NCI-H2029 (cell line): ENCODE measurements at places on chromosomes 3 and 15.

GRCh38 chr3:127288921-127289705, 1.3 kb upstream of the PRR20G start:
- DNase-seq, result no peak

DNA sequence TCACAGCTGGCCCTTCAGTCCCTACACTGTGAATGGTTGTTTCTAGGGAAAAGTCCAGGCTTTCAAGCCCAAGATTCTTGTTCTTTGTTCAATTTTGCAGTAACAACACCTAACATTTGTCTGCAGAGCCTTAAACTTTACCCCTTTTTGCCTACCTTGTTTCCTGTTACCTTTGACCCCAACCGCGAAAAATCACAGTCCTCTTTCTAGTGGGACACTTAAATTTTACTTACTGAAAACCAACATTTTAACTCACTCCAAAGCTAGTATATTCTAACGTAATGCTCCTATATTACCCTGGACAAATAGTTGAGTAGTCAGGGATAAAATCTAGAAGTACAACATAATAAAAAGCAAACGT, 649 bp upstream of the PIK3CB start:
- DNase-seq, result no peak

DNA sequence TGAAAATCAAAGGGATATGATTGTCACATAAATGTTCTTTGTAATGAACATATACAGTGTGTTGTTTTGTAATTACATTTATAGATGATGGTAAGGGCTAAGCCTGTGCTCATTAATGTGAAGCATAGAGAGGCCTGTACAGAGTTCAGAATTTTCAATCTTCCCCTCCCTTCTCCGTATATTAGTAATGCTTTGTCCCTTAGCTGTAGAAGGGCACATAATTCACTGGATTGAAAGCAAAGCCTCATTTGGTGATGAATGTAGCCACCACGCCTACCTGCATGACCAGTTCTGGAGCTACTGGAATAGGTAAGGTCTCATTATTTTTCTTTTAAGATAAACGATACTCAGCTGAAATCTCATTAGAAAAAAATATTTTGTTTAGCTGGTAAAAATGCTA, 130.2 kb downstream of the CDIN1 start:
- no peak for DNase-seq

- no peak for DNase-seq
Observed at GRCh38 chr15:33094336-33094735, 100.2 kb downstream of the FMN1 start.

GRCh38 chr3:177414093-177414492, 216.8 kb upstream of the TBL1XR1 start:
- no peak for DNase-seq

GRCh38 chr3:153315781-153316180, 153.8 kb downstream of the RAP2B start:
- no peak for DNase-seq

- DNase-seq, result no peak
Observed at GRCh38 chr15:66170042-66170441, 83.5 kb downstream of the MEGF11 start.

DNA sequence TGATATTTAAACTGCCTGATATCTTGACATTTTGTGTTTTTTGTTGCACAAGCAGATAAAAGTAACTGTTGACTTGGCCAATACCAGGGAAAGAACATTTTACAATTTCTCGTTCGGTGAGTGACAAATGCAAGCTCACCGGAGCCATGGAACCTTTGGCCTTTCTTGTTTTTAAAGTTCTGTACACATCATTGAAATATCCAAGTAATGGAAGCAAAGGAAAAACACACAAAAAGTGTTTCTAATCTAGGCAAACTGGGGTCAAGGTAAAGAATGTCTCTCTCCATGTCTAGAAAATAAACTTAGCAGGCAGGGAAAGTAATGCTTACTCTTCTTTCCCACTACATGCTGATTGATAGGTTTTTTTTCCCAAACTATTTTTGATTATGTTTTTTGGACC, 27.8 kb downstream of the SPTSSB start:
- no peak for DNase-seq

DNA sequence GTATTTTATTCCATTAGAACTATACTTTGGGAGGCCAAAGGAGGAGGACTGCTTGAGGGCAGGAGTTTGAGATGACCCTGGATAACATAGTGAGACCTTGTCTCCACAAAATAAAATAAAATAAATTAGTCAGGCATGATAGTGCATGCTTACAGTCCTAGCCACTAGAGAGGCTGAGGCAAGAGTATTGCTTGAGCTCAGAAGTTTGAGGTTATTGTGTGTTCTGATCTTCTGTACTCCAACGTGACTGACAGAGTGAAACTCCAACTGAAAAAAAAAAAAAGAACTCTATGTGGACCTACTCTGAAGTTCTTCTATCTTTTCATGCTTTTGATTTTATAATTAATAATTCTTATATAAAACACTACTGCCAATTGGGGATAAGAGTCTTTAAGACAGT, 1560.0 kb upstream of the GBE1 start:
- no peak for DNase-seq

DNA sequence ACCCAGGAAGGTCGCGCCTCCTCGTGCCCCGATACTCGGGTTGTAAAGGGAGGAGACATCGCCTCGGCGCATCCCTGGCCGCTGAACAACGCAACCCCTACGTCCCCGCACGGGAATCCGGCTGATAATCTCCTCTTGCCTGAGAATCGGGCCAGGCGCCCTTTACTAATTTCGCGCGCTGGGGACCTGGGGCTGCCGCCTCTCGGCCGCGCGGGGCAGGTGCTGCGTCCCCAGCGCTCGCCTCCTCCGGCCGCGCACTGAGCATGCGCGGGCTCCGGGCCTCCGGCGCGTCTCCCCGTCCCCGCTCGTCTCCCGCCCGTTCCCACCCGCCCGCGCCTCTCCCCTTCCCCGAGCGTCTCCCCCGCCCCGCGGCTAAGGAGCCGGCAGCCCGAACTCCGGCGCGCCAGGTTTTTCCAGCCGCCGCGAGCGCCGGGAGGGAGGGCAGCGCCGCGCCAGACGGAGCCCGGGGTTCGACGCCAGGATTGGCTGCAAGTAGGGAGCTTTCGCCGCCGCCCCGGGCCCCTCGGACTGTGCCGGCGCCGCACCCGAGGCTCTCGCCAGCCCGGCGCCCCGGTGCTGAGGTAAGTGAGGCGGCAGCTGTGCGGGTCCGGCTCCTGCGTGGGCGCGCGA, at the start of gene CNTN4:
CNTN4 (plus strand) TSS at position 469 of the 630 bp plus-strand sequence.
- DNase-seq, result peak; percentile 57

GRCh38 chr3:42394579-42395288, 15.7 kb downstream of the LYZL4 start:
- peak; percentile 75 for DNase-seq

DNA sequence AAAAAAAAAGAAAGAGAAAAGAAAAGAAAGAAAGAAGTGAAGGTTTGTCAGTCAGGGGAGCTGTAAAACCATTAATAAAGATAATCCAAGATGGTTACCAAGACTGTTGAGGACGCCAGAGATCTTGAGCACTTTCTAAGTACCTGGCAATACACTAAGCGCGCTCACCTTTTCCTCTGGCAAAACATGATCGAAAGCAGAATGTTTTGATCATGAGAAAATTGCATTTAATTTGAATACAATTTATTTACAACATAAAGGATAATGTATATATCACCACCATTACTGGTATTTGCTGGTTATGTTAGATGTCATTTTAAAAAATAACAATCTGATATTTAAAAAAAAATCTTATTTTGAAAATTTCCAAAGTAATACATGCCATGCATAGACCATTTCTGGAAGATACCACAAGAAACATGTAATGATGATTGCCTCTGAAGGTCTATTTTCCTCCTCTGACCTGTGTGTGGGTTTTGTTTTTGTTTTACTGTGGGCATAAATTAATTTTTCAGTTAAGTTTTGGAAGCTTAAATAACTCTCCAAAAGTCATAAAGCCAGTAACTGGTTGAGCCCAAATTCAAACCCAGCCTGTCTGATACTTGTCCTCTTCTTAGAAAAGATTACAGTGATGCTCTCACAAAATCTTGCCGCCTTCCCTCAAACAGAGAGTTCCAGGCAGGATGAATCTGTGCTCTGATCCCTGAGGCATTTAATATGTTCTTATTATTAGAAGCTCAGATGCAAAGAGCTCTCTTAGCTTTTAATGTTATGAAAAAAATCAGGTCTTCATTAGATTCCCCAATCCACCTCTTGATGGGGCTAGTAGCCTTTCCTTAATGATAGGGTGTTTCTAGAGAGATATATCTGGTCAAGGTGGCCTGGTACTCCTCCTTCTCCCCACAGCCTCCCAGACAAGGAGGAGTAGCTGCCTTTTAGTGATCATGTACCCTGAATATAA, 2.0 kb downstream of the B2M start:
- DNase-seq, result no peak

DNA sequence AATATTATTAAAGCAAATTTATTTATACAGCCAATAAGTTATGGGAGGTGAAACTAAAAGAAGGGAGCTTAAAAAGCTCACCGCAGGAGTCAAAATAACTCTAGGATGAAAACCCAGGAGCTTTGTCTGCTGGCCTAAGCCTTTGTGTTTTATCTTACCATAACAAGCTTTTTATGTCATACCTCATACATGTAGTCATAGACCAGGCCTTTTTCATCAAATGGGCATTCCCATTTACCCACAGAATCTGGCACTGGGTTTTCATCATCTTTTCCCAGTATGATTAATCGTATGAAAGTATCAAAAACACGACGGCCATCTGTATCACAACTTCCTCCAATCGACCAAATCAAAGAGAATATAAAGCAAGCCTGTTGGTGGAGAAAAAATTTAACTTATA, 122.8 kb downstream of the DNAH12 start:
- no peak for DNase-seq

DNA sequence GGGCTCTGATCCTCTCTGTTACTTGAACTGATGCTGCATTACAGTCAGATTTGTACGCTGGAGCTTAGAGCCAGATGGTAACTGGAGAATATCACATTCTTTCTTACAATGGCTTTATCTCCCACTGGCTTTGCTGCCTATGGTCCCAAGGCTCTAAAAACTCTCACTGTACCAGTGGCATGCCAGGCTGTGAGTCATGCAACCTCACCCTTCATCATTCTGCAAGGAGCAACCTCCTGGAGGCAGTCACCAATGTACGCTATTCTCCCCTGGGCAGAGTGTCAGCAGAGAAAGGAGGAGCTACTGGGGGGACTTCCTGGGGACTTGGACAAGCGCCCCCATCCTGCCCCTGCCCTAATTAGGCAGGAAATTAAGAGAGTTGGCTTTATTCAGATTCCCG, 97.9 kb upstream of the EIF1B start:
- DNase-seq, result no peak

GRCh38 chr15:90957031-90957790, 2.5 kb downstream of the RCCD1 start:
- DNase-seq, result no peak

DNA sequence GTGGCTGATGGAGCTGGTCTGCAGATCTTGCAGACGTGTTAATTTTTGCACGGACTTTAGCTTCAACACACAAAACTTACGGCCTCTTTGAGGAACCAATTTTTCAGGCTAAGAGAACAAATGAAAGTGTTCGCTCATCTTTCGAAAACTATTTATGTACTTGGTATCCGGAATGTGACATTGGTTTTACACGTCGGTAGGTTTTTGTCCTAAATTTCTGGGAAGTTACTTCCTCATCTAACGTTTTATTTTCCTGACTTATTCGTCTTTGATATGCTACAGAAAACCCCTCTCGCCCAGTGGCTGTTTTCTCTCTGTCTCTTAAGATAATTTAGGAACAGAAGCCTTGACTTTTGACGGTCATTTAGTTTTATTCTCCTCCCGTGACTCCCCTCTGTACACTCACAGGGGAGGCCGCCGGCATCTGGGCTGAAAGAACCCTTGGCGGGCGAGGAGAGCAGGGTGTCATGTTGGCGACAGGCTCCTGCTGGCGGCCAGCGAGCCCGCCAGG, 834 bp upstream of the GREM1 start:
- no peak for DNase-seq

- no peak for DNase-seq
Observed at GRCh38 chr3:32583708-32584107, 13.1 kb upstream of the DYNC1LI1 start.

- no peak for DNase-seq
Observed at GRCh38 chr3:181694805-181695660, 16.7 kb upstream of the SOX2 start.

DNA sequence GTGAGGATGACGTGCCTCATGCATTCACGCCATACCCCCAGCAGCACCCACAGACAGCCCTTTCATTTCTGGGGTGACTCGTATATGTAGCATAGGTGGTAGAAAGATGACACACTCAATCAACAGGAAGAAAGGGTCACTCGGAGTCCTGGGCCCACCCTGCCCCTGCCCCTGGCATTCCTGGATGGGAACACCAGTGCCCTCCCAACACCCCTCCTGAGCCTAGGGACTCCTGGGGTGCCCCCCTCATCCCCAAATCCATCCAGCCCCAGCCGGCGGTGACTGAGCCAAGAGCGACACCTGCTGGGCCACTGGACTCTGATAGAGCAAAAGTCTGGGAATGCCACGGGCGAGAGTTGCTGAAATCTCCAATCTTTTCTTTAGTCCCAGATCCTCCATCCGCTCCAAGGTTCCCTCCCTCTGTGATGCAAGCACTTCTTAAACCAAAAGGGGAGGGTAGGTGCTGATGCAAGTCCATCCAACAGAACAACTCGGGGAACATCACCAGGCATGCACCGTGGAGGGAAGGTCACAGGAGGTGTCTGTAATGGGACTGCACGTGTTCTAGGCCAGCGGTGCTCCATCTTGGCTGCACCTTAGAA, 31.1 kb downstream of the ACAN start:
- no peak for DNase-seq

GRCh38 chr15:33753012-33753411, 215.3 kb upstream of the CHRM5 start:
- no peak for DNase-seq

- DNase-seq, result no peak
Observed at GRCh38 chr3:184769382-184770170, 42.4 kb upstream of the VPS8 start.

DNA sequence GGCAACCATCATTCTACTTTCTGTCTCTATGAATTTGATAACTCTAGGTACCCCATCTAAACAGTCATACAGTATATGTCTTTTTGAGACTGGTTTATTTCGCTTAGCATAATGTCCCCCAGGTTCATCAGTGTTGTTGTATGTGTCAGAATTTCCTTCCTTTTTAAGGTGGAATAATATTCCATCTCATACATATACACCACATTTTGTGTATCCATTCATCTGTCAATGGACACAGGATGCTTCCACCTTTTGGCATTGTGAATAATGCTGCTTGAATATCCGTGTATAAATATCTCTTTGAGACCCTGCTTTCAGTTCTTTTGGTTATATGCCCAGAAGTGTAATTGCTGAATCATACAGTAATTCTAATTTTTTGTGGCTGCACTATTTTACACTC, 10.4 kb upstream of the ZFAND6 start:
- no peak for DNase-seq

GRCh38 chr3:186255703-186256331, 106.2 kb downstream of the DGKG start:
- no peak for DNase-seq

- DNase-seq, result no peak
Observed at GRCh38 chr15:41946970-41947369, 25.4 kb downstream of the EHD4 start.

- no peak for DNase-seq
Observed at GRCh38 chr3:98734735-98735134, 28.4 kb upstream of the ST3GAL6 start.
